ENCODE measurements at places on chromosomes 3 and 15.

- no peak for DNase-seq
Measured at GRCh38 chr3:17047162-17047561, 162.4 kb downstream of the PLCL2 start.

DNA sequence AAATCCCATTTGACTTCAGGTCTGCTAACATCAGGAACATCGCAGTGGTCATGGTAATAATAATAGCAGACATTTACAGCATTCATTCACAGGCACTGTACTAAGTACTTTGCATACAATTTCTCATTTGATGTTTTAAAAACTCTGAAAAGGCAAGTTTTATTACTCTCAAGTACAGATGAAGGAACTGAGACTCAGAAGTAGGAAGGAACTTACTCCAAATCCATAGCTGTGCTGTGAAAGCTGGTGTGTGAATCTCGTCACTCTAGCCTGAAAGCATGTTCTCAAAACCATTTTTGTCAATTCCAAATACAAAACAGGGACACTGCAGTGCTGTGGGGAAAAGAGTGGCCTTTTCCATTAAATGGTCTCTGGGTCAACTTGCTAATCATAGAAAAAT, 179.9 kb downstream of the FAM43A start:
- no peak for DNase-seq

GRCh38 chr15:52349052-52349700, 53.6 kb upstream of the MYO5C start:
- DNase-seq: no peak

DNA sequence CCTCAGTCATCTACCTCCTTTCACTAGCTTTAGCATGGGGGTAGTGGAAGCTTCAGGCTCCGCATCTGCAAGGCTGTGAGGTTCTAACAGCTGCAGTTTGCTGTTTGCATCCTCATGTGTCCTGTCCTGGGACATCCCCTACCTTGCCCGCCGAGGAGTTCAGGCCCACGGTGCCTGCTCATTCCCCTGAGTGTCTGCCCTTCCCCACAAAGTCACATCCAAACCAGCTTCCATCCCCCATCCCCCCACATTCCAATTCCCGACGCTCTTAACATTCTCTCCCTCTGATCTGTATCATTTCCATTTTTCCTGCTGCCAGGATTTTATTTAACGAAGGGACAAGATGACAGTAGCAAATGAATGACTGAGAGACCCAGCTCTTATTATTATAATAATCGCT, 43.8 kb downstream of the HRH1 start:
- DNase-seq: no peak

GRCh38 chr3:58009749-58010535, 1.7 kb downstream of the FLNB start:
- DNase-seq: no peak

- no peak for DNase-seq
Measured at GRCh38 chr3:32495085-32495484, 7.6 kb downstream of the CMTM6 start.

DNA sequence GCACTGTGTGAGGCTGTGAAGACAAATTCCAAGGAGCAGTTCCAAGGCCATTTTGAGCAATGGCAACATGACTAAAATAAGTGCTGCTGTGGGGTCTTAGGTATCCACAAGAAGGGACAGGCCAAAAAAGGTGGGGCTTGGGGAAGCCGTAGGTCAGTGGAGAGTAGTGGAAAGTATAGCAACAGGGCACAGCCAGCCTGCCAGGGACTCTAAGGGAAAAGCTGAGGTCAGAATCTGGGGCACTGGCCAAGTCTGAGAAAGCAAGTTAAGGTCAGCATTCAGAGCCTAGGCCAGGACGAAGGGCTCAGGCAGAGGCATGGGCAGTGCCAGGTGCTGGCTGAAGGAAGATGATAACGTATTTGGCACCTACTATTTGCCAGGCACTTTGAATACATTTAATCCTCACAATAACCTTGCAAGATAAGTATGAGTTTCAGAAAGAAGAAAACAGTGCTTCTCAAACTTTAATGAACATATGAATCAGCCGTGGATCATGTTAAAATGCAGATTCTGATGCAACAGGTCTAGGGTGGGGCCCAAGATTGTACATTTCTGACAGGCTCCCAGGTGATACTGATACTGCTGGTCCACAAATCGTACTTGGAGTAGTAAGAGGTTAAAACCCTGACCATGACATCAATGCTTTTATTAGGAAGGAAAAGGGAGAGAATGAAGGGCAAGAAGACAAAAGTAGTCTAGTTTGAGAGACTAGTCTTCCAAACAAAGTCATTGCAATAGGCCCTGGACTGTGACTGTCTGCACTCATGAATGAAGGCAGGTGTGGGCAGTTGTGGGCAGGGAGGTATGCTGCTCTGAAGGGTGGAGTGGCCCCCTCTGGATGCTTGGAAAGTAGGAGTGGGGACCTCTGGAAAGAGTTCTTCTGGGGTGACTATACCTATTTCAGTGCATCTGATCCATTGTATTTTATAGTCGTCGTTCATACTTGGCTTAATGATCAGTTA, 106.3 kb upstream of the ANKRD28 start:
- DNase-seq: no peak

GRCh38 chr3:158727206-158728060, 4.8 kb downstream of the RARRES1 start:
- peak; percentile 79 for DNase-seq

DNA sequence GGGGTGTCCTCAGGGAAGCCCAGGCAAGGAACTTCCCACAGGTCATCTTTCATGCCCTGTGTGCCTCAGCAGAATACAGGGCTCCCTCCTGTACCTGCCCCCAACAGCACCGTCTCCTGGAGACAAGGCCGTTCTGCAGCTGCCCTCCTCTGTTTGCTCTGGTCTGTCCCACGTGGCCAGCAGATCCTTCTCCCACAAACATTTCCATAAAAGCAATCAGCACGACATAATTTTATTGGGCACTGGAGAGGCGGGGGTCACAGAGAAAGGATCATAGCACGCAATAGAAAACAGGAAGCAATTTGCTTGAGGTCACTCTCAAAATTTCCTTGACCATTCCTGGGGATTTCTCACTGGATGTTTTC, 29.4 kb downstream of the STARD5 start:
- no peak for DNase-seq

GRCh38 chr3:45904931-45905330, 18.6 kb downstream of the CCR9 start:
- no peak for DNase-seq

- DNase-seq: no peak
Measured at GRCh38 chr3:170278627-170279026, 56.4 kb downstream of the PRKCI start.

- DNase-seq: peak; percentile 25
Measured at GRCh38 chr3:197028728-197029510, 698 bp downstream of the MELTF start.

DNA sequence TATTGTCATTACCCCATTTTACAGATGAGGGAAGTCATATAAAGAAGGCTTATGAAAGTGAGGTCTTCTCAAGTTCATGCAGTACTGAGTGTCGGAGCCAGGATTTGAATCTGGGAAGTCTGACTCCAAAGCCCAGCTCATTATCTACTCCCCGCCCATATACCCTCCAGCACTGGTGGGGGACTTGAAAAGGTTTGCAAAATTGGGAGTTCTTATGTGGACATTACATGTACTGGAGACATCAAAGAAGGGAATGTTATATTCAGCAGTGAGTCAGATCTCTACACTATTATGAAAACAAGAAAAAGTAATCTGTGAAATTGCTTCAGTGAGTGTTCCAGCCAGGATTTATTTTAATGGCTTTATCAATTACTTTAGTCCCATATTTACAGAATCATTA, 185.2 kb upstream of the CADPS start:
- no peak for DNase-seq

GRCh38 chr3:18426597-18427193, 1.6 kb upstream of the SATB1 start:
- no peak for DNase-seq

GRCh38 chr15:80895091-80895490, 94.5 kb downstream of the MESD start:
- no peak for DNase-seq

DNA sequence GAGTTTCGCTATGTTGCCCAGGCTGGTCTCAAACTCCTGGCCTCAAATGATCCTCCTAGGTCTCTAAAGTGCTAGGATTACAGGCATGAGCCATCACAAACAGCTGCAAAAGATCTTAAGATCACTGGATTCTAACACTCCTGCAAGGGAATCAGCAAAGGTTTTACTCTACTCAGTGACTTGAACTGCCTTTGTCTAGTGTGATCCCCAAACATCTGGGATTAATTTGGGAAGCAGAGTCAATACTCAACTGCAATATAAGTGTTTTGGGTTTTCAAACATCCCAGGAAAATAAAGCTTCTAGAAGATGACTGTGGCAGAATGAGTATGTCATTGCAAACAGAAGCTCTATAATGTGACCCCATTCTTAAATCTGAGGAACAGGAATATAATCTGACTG, 7.2 kb downstream of the SPG21 start:
- DNase-seq: no peak
